NCI-H526 (cell line): ENCODE measurements at places on chromosomes 4 and X.

DNA sequence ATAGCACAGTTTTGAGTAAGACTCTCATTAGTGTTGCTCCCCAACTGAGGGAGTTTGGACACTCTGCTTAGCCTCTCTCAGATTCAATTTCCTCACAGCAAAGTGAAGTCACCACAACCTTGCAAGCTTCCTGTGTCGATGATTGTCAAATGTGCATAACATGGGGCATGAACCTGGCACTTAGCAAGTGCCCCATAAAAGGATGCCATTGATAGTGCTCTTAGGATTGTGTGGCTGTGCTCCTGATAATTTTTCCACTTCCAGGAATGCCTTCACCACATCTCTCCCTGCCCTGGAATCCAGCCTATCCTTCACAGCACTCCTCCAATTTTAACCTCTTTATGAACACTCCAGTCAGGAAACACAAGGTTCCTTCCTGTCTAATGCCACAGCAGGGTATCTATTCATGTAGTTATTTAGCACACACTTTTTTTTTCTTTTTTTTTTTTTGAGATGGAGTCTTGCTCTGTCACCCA lies 309.4 kb downstream of the PPP3CA start:
- no peak for DNase-seq

DNA sequence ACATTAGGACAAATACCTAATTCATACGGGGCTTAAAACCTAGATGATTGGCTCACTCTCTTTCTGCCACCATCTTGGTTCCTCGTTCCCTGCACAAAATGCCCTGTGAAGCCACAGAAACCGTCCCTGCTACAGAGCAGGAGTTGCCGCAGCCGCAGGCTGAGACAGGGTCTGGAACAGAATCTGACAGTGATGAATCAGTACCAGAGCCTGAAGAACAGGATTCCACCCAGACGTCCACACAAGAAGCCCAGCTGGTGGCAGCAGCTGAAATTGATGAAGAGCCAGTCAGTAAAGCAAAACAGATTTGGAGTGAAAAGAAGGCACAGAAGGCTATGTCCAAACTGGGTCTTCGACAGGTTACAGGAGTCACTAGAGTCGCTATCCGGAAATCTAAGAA lies 34.3 kb downstream of the TRIM61 start:
- no peak for DNase-seq

DNA sequence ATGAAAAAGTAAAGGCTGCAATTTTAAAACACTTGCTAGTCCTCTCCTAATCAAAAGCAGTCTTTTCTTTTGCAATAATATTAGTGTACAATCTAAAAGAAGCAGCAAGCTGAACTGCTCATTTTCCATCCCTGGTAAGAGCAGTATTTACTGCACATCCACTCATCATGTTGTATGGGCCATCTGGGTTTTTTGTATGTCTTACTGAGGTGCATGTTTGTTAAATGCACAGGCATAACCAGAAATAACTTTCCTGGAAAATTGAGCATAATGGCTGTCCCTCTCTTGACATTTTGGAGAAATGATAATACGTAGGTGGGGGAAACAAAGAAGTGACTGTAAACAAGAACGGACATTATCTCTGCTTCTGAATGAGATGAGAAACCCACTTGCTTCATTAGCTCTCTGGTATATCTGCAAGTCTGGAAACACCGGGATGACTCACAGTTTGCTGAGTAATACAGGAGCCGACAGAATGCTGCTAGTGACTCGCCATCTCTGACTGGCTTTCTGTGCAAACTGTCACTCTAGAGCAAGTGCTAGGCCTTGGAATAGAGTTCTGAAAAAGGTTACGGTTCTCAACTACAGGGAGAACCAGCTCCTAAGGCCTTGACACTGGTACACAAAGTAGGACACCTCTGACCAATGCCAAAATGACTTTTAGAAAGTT lies 85.7 kb upstream of the MTM1 start:
- DNase-seq, result no peak

GRCh38 chr4:123588631-123589241 lies 192.1 kb downstream of the SPRY1 start:
- peak; percentile 97 for DNase-seq

GRCh38 chr4:168531305-168531704 lies 34.5 kb downstream of the PALLD start:
- no peak for DNase-seq

DNA sequence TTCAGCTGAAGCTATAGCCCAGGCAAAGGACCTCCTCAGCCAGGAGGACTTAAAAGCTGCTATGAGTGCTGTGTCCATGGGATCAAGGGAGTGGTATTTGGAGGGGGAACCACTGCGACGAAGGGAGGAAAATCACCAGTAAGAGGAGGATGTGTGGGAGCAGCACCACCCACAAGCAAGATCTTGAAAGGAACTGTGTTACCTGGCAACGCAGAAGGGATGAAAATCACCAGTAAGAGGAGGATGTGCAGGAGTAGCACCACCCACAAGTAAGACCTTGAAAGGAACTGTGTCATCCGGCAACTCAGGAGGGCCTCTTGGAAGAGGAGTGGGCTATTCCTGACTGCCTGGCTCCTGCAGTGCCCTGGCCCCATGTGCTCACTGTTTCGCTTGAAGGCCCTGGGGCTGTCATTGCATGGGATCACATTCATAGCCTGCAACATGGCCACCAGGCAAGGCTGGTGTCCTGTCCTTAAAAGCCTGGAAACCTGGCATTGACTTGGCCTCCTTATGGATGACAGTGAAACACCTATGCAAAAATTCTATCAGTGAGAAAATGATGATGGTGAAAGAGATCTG lies 48.3 kb downstream of the TRMT44 start:
- DNase-seq, result no peak

GRCh38 chr4:138225477-138225876 lies 16.7 kb downstream of the SLC7A11 start:
- no peak for DNase-seq

- DNase-seq, result no peak
Measured at GRCh38 chr4:25110527-25111329, 49.5 kb downstream of the SEPSECS start.

- DNase-seq, result no peak
Measured at GRCh38 chr4:23741681-23742191, 148.1 kb downstream of the PPARGC1A start.

DNA sequence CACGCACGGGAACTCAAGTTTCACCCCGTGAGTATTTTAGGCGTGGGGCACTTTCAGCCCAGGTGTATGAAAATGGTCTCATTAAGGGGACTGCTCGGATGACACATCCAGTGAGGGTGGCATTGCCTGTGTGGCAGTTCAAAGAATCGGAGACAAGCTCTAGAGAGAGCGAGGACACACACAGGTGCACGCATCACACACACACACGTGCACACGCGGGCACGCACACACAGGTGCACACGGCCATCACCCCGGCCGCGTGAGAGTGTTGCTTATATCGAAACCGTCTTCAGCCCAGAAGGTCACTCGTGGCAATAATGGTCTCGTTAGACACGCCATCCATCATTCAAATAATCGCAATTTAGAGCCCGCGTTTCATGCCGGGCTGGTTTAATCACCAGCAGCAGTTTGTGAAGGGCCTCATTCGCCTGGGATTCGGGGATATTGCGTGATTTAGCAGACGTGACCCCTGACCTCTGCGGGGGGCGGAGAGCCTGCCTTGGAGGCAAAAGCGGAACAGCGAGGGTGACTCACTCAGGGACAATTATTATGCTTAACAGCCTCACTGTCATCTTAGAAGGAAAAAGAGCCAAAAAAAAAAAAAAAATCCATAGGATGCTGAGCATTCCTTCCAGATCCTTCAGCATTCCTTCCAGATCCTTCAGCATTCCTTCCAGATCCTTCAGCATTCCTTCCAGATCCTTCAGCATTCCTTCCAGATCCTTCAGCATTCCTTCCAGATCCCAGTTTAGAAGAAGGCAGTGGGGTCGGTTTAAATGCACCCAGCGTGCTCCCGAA lies 89.4 kb upstream of the PPP2R3B start:
- DNase-seq, result no peak

- peak; percentile 24 for DNase-seq
Measured at GRCh38 chr4:152290366-152290921, 245.4 kb downstream of the FBXW7 start.

GRCh38 chrX:14497184-14497666 lies 32.1 kb upstream of the GLRA2 start:
- DNase-seq, result no peak

- no peak for DNase-seq
Measured at GRCh38 chr4:187491959-187492358, 503.6 kb upstream of the ZFP42 start.

DNA sequence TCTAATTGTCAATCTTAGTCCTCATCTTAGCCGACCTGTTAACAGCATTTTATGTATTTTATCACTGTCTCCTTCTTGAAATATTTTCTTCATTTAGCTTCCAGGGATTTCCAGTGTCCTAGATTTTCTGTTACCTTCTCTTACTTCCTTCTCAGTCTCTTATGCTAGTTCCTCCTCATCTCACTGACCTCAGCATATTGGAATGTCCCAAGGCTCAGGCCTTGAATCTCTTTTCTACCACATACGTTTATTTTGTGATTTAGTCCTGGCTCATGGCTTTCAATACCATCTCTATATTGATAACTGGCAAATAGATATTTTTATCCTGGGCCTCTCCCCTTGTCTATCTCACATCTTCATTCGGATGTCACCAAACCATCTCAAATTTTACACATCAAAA lies 61.1 kb downstream of the IQCM start:
- no peak for DNase-seq

GRCh38 chrX:136761421-136761820 lies 19.3 kb downstream of the ARHGEF6 start:
- DNase-seq, result no peak

DNA sequence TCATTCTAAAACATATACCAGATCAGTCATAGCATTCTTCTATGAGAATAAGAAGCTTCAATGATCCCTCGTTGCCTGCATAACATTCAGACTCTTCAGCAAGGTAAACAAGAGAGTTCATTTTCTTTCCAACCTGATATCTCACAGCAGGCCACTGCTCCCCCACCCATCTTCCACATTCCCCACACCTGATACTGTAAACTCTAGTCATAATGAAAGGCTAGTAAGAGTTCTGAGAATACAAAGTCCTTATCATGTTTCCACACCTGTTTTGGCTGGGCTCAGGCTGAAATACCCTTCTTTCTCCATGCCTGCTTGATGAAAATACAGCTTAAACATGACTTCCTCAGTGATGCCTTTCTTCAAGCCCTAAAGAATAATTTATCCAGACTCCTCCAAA lies 2.3 kb upstream of the AASDH start:
- no peak for DNase-seq

DNA sequence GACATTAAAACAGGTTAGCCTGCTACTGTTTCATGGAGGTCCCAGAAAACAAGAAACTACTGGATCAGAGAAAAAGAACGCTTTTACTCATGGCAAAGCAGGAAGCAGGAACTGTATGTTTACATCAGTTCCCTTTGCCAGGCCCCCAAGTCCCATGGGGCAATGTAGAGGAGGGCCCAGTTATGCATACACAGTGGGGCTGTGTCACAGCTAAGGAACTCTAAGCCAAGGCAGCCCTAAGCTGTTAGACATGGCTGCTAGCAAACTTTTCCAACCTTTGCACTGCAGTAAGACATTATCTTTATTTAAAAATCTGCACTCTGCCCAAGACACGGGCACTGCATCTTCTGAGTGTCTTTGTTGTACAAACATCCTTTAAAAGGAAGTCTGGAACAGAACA lies 975.8 kb downstream of the C4orf33 start:
- no peak for DNase-seq

- peak; percentile 67 for DNase-seq
Measured at GRCh38 chr4:154982187-154983047, 201.3 kb downstream of the RBM46 start.

DNA sequence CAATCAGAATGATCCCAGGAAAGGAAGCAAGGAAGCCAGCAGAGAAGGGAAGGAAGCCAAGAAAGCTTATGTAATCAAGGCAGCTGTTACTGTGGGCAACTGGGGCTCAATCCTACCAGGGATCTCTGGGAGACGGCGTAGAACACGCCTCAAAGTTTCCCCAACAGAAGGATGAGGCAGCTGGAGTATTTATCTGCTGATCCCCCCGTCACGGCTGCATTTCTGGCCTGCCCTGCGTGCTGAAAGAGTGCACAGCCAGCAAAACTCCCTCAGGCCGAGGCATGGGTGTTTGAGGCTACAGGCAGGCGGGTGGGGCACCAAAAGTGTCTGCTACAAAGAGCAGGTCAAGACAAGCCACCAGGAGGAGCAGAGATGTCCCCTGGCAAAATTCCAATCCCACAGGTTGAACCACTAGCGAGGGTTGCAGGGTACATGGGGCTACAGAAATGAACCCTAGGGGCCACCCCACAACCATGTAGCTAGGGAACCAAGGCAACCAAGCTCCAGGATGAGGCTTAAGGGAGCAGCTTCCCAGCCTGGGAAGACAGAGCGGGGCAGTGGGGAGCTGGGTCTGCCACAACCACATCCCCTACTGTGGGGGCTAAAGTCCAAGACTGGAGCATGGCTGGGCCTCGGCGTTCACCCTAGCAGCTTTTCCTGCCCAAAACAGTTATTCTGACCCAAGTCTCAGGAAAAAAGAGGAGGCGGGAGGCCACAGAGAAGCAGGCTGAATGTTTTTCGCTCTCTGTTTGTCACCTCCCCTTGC lies 113.4 kb downstream of the BCOR start:
- no peak for DNase-seq

DNA sequence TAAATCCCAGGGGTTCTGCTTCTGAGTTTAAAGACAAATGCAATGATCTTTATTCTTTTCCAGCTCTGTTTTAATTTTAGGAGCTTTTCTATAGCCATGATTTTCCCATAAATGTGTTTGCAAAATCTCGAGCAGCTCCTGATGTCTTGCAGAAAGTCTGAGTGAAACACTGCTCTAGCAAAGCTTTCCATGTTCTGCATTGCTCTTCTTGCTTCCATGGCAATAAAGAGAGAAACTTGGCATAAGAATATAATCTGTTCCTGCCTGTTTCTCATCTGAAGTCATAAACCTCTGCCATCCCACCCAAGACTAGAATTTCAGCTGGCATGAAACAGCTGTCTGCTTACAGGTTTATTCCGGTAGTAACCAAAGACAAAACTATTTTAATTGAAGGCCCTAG lies 254.5 kb downstream of the SPRY1 start:
- no peak for DNase-seq

DNA sequence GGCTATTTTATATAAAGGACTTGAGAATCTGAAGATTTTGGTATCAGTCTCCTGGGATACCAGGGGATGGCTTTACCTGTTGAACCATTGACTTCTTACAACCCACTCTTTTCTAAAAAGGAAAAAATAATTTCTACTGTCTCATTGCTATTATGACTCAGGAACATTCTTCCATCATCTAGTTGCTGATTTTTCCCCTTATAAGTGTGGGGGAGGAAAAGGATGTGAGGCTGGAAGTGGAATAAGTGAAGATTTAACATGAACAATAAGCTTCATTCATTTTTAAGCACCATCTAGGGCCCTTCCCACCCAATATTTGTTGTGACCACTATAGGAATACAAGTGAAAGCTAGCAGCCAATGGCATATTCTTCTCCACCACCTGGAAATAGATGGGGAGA lies 10.6 kb upstream of the MND1 start:
- DNase-seq, result no peak

- DNase-seq, result no peak
Measured at GRCh38 chr4:95066050-95066449, 308.3 kb downstream of the BMPR1B start.

- no peak for DNase-seq
Measured at GRCh38 chrX:51851507-51852085, 41.8 kb upstream of the MAGED1 start.

- DNase-seq, result no peak
Measured at GRCh38 chrX:125681507-125681906, 361.8 kb downstream of the TEX13C start.
